ENCODE measurements at places on chromosomes 1 and 21. TPM values are rescaled to one million over a fixed set of nuclear protein-coding genes. Genes with fewer than 3 reads are reported as not detected.

GRCh38 chr1:12147201-12147701 lies 19.5 kb upstream of the TNFRSF1B start:
- H3K27me3 ChIP-seq, result no peaks in the 10 kb centered on the region
- no peak for DNase-seq
- peak overlapping the region; percentile 86 for H3K27ac ChIP-seq
- no peak overlapping the region for H3K4me3 ChIP-seq
- H3K36me3 ChIP-seq, result peaks cover 37% of the 10 kb centered on the region

DNA sequence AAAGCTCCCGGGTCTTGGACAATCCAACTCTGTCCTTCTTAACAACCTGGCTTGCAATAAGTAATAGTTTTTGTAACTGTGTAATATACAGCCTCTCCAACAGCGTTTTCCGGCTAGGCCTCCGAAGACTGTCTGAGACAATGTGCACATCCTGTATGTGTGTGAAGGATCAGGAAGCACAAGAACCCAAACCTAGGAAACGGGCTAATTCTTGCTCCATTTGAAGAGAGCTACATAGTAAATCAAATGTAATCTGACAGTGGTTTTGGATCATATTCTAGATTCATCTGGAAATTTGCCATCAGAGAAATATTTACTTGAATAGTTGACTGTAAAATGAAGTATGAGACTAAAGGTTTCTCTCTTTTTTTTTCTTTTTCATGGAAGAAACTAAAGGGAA lies 1.2 kb downstream of the GPR52 start:
- no peaks in the 10 kb centered on the region for H3K4me1 ChIP-seq
- H3K4me3 ChIP-seq, result no peak overlapping the region
- H3K36me3 ChIP-seq, result no peaks in the 10 kb centered on the region
- H3K27ac ChIP-seq, result no peak overlapping the region
- no peaks in the 10 kb centered on the region for H3K27me3 ChIP-seq
- no peak for DNase-seq

DNA sequence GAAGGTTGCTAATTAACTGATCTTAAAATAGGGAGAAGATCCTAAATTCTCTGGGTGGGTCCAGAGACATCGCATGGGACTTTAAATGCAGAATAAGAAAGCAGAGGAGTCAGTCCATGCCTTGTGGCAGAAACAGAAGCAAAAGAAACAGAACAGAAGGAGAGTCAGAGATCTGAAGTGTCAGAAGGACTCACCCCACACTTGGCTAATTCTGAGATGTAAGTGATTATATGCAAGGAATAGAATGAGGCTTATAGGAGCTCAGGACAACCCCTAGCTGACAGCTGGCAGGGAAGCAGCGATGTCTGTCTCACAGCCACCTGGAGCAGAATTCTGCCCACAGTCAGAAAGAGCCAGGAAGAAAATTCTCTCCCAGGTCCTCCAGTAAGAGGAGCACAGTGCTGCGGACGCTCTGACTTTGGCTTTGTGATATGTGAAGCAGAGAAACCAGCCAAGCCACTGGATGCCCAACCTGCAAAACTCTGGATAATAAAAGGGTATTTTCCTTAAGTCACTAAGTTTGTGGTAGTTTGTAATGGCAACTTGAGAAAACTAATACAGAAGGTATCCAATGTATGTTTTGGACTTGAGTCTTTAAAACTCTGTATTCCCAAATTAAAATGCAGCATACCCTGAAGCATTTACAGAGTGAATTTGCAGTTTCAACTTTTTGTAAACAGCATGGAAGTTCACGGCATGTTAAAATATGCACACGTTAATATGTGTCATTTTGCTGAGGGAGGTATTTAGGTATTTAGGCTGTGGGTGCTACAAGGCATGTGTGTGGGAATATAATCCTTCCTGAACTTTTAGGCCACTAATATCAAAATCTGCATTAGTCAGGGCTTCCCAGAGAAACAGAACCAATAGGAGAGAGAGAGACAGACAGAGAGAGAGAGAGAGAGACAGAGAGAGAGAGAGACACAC lies 388.5 kb downstream of the PCP4 start:
- no peaks in the 10 kb centered on the region for H3K4me1 ChIP-seq
- no peaks in the 10 kb centered on the region for H3K27me3 ChIP-seq
- H3K4me3 ChIP-seq, result no peak overlapping the region

DNA sequence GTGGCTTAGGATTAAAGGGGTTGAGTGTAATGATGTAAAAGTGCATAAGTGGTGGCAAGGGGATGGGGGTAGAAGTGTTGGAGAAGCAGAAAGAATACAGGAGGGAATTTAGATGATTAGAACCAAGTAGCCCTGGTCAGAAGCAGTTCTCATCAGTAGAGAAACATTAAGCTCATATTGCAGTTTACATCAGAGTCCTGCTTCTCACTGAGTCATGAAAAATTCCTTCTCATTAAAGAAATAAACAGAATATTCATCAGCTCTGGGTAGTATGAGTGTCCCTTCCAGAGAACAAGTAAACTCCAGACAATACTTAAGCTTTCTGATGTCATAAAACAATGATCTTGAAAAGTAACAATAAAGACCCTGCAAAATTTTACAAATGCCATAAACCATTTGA lies 36.5 kb downstream of the LRRIQ3 start:
- H3K4me3 ChIP-seq, result no peak overlapping the region
- no peaks in the 10 kb centered on the region for H3K36me3 ChIP-seq
- no peak overlapping the region for H3K27ac ChIP-seq
- H3K4me1 ChIP-seq, result no peaks in the 10 kb centered on the region
- DNase-seq, result no peak

Gene GLIS1
- total RNA-seq, result not detected

GRCh38 chr1:172278478-172278877 lies 142.0 kb upstream of the C1orf105 start:
- no peaks in the 10 kb centered on the region for H3K27me3 ChIP-seq
- H3K4me3 ChIP-seq, result no peak overlapping the region
- H3K27ac ChIP-seq, result no peak overlapping the region
- DNase-seq, result no peak
- peaks cover 31% of the 10 kb centered on the region for H3K4me1 ChIP-seq
- no peaks in the 10 kb centered on the region for H3K36me3 ChIP-seq

GRCh38 chr21:16194095-16194787 lies 464.5 kb downstream of the USP25 start:
- no peak overlapping the region for H3K4me3 ChIP-seq
- DNase-seq, result no peak
- no peak overlapping the region for H3K27ac ChIP-seq
- H3K27me3 ChIP-seq, result peaks cover 6% of the 10 kb centered on the region
- H3K36me3 ChIP-seq, result no peaks in the 10 kb centered on the region

DNA sequence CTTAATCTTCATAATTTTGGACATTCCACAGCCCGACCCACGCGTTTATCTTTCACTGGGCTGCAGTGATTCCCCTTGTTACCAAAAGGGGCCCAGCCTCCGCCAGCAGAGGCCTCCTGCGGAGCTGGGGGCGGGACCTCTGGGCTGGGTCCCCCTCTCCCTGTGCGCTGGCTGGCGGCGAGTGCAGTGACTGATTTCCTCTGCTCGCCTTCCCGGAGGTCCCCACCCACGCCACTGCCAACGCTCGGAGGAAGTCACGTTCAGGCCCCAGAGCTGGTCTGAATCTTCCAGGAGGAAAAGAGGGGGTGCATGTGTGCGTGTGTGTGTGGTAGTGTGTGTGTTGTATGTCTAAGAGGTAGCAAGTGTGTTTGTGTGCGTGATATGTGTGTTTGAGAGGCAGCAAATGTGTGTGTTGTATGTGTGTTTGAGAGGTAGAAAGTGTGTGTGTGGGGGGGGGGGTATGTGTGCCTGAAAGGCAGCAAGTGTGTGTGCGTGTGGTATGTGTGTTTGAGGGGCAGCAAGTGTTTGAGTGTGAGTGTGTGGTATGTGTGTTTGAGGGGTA lies 35.0 kb upstream of the JAK1 start:
- H3K36me3 ChIP-seq, result no peaks in the 10 kb centered on the region
- H3K27me3 ChIP-seq, result peaks cover 31% of the 10 kb centered on the region
- peak overlapping the region; percentile 38 for H3K27ac ChIP-seq
- H3K4me1 ChIP-seq, result peaks cover 30% of the 10 kb centered on the region

- no peak for DNase-seq
- no peaks in the 10 kb centered on the region for H3K4me1 ChIP-seq
- H3K27ac ChIP-seq, result no peak overlapping the region
- peaks cover 3% of the 10 kb centered on the region for H3K27me3 ChIP-seq
These were observed 76.3 kb upstream of the BEND5 start for GRCh38 chr1:48853006-48853405.

GRCh38 chr1:199020904-199021303 lies 382.1 kb downstream of the PTPRC start:
- H3K4me3 ChIP-seq, result no peak overlapping the region
- no peak overlapping the region for H3K27ac ChIP-seq
- no peaks in the 10 kb centered on the region for H3K27me3 ChIP-seq
- peaks cover 12% of the 10 kb centered on the region for H3K36me3 ChIP-seq

Gene TFF3
- total RNA-seq, result not detected

GRCh38 chr21:20004367-20004766 lies 993.8 kb upstream of the NCAM2 start:
- H3K36me3 ChIP-seq, result no peaks in the 10 kb centered on the region
- no peaks in the 10 kb centered on the region for H3K4me1 ChIP-seq
- no peak for DNase-seq
- H3K4me3 ChIP-seq, result no peak overlapping the region
- no peak overlapping the region for H3K27ac ChIP-seq
- H3K27me3 ChIP-seq, result no peaks in the 10 kb centered on the region

Gene DISP3
- total RNA-seq, result 0.23 TPM

Gene TDRD5
- total RNA-seq, result not detected

DNA sequence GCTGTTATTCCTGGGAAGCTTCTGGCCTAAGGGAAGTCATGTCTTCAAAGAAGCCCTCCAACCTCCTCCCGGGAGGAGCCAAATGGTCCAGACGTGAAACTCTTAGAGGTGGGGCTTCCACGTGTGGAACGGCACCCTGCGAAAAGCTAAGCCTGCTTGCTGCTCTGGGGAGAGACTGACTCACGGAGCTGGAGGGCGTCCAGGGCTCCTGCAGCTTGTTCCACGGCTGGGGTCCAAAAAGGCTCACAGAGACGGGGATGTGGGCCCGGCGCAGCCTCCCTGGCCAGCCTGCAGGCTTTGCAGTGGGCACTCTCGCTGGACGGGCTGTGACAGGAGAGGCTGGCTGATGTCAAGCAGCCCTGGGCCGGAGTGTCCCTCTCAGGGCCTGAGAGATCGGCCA lies 105.1 kb downstream of the COLGALT2 start:
- no peak overlapping the region for H3K27ac ChIP-seq
- H3K36me3 ChIP-seq, result no peaks in the 10 kb centered on the region
- no peaks in the 10 kb centered on the region for H3K27me3 ChIP-seq
- peaks cover 16% of the 10 kb centered on the region for H3K4me1 ChIP-seq
- no peak overlapping the region for H3K4me3 ChIP-seq

GRCh38 chr1:207672522-207673130 lies 27.7 kb downstream of the CR1L start:
- no peak overlapping the region for H3K4me3 ChIP-seq
- DNase-seq, result no peak
- peaks cover 51% of the 10 kb centered on the region for H3K27me3 ChIP-seq
- H3K36me3 ChIP-seq, result no peaks in the 10 kb centered on the region
- no peaks in the 10 kb centered on the region for H3K4me1 ChIP-seq

- DNase-seq, result no peak
- H3K27me3 ChIP-seq, result no peaks in the 10 kb centered on the region
- H3K4me3 ChIP-seq, result no peak overlapping the region
- H3K27ac ChIP-seq, result no peak overlapping the region
- H3K36me3 ChIP-seq, result peaks cover 2% of the 10 kb centered on the region
- H3K4me1 ChIP-seq, result peaks cover 11% of the 10 kb centered on the region
These were observed 23.1 kb downstream of the FAM89A start for GRCh38 chr1:231016966-231017365.

DNA sequence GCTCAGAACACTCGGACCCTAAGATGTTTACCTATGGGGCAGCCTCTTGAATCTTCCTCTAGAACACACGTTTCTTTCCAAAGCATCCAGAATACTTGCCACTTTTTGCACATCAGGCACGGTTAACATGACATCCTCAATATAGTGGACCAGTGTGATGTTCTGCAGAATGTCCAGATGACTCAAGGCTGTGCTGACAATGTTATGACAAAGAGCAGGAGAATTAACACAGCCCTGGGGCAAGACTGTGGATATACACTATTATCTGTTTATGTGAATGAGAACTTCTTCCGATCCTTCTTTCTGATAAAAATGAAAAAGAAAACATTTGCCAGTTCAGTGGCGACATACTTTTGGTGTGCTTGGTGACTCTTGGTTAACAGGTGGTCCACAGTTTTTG lies 154.3 kb downstream of the PDE4B start:
- peaks cover 14% of the 10 kb centered on the region for H3K27me3 ChIP-seq
- no peaks in the 10 kb centered on the region for H3K36me3 ChIP-seq
- no peak overlapping the region for H3K27ac ChIP-seq
- H3K4me3 ChIP-seq, result no peak overlapping the region
- no peaks in the 10 kb centered on the region for H3K4me1 ChIP-seq
- DNase-seq, result no peak

- H3K27ac ChIP-seq, result no peak overlapping the region
- DNase-seq, result no peak
- no peaks in the 10 kb centered on the region for H3K4me1 ChIP-seq
These were observed 29.2 kb downstream of the IPP start for GRCh38 chr1:45721207-45721606.

Gene TGFB2
- total RNA-seq, result not detected

Gene SPRR2F
- total RNA-seq, result not detected

DNA sequence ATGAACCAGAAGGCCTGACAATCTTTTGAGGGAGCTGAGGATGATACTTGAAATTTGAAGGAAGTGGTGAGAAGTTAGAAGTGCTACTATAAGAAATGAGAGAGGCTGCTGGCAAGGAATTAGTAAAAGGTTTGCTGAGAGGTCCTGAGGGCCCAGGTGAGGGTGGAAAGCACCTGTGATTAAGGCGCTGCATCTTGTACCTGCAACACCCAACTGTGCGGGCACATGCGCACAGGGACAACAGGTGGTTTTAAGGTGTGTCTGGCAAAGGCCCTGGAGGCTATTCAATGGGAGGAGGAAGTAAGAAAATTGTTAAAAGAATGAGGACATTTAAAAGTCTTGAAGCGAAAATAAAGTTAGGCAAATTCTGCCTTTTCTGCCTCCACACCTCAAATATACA lies 349.3 kb downstream of the RGS7 start:
- DNase-seq, result no peak
- H3K4me1 ChIP-seq, result no peaks in the 10 kb centered on the region

- no peaks in the 10 kb centered on the region for H3K36me3 ChIP-seq
- H3K4me1 ChIP-seq, result peaks cover 4% of the 10 kb centered on the region
- no peak for DNase-seq
- H3K27me3 ChIP-seq, result peaks cover 5% of the 10 kb centered on the region
These were observed 133.4 kb downstream of the RHOU start for GRCh38 chr1:228868731-228869024.

DNA sequence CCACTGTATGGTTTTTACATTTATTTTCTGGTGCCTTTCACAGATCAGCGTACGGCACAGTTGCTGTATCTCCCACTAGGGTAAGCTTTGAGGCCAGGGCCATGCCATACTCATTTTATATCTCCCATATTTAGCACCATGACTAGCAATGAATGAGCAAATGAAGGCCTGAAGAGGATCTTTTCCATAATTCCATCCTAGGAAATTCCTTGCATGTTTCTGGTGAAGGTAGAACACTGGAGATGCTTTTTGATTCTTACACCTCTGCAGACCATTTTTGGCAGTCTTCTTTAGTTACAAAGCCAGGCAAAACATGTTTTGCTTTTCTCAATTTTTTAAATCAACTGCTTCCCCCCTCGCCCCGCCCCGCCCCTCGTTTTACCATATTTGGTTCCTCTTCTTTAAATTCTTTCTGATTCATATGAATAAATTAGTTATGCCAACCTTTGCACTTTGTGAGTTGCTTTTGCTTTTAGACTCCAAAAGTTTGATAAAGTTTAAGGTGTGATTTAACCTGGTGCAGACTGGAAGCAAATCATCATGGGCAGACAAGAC lies 78.9 kb upstream of the AK4 start:
- H3K27me3 ChIP-seq, result peaks cover 2% of the 10 kb centered on the region
- no peaks in the 10 kb centered on the region for H3K36me3 ChIP-seq
- peak overlapping the region; percentile 89 for H3K4me3 ChIP-seq

- H3K27me3 ChIP-seq, result peaks cover 44% of the 10 kb centered on the region
- H3K36me3 ChIP-seq, result no peaks in the 10 kb centered on the region
- no peak overlapping the region for H3K27ac ChIP-seq
- DNase-seq, result no peak
These were observed 48.5 kb downstream of the UBE2U start for GRCh38 chr1:64251971-64252370.

Measured in activated T-helper 2 cell treated with anti-CD3 and anti-CD28 coated beads, Interferon-gamma antibody, Interleukin-2, Interleukin-4, amounts not matched to agents 10 μg/mL and 5 μg/mL and 100 μg/mL, durations not matched to agents 14 hours and 24 hours and 36 hours (primary cell).